Fibroblast of mammary gland (primary cell): ENCODE measurements at places on chromosomes 5 and 9.

DNA sequence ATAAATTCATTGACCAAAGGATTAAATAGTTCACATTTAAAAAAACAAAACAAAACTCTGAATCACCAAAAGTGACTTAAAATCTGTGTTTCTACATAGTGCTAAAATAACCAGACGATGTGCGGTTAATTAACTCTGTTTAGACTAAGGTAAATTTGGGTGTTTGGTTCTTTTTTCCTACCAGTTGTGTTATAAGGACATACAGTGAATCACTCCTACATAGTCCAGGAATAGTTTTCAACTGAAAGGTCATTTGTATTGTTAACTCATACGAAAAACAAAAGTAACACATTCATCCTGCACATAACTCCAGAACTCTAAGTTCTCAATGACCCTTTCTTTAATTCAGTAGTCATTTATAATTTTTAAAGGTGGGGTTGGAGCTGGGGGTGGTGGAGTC lies 203.7 kb downstream of the GLIS3 start:
- DNase-seq: no peak

DNA sequence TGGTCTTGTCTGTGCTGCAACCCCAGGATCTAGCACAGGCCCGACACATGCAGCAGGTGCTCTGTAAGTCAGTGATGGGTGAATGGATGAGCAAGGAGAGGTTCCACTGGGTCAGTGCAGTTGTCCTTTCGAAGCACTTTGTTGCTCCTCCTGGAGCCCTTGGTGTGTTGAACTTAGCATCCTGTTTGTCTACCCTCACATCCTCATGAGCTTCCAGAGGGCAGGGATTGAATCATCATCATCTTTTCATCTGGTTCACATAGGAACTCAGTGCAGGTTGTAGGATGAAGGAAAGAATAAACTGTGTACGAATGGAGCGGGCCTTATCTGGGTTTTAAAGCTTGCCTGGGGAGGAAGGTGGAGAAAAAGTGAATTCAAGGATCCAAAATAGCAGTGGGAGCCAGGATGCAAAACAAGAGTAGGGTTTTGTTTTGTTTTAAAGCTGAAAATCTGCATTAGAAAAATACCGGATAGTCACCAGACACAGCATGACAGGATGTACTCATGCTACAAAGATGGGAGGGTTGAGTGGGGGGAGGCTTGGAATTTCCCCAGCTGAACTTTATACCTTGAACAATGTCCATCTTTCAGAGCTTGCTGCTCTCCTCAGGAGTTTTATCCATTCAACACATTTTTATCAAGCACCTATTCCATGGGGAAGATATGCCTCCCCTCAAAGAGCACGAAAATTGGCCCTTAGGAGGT lies 55.8 kb downstream of the PTTG1 start:
- no peak for DNase-seq

GRCh38 chr5:67350185-67350584 lies 153.6 kb upstream of the CD180 start:
- no peak for DNase-seq

DNA sequence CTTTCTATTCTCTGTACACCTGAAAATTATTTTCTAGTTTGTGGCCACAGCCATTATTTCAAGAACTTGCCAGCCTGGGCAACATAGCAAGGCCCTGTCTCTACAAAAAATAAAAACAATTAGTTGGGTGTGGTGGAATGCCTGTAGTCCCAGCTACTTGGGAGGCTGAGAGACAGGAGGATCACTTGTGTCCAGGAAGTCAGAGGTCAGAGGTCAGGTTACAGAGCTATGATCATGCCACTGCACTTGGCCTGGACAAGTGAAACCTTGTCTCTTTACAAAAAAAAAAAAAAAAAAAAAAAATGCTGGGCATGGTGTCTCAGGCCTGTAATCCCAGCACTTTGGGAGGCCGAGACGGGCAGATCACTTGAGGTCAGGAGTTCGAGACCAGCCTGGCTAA lies 58.3 kb downstream of the HMGCR start:
- DNase-seq: peak; percentile 7

- no peak for DNase-seq
These were observed 450 bp downstream of the GPBP1 start for GRCh38 chr5:57174128-57174889.

GRCh38 chr9:33750307-33750838 lies 45.0 kb upstream of the PRSS3 start:
- peak; percentile 29 for DNase-seq

GRCh38 chr9:849431-849830 lies 7.9 kb downstream of the DMRT1 start:
- DNase-seq: no peak

- peak; percentile 60 for DNase-seq
These were observed 130.8 kb downstream of the ARHGAP26 start for GRCh38 chr5:142900927-142901326.

GRCh38 chr9:16136961-16137360 lies 584.1 kb downstream of the CCDC171 start:
- DNase-seq: peak; percentile 98

DNA sequence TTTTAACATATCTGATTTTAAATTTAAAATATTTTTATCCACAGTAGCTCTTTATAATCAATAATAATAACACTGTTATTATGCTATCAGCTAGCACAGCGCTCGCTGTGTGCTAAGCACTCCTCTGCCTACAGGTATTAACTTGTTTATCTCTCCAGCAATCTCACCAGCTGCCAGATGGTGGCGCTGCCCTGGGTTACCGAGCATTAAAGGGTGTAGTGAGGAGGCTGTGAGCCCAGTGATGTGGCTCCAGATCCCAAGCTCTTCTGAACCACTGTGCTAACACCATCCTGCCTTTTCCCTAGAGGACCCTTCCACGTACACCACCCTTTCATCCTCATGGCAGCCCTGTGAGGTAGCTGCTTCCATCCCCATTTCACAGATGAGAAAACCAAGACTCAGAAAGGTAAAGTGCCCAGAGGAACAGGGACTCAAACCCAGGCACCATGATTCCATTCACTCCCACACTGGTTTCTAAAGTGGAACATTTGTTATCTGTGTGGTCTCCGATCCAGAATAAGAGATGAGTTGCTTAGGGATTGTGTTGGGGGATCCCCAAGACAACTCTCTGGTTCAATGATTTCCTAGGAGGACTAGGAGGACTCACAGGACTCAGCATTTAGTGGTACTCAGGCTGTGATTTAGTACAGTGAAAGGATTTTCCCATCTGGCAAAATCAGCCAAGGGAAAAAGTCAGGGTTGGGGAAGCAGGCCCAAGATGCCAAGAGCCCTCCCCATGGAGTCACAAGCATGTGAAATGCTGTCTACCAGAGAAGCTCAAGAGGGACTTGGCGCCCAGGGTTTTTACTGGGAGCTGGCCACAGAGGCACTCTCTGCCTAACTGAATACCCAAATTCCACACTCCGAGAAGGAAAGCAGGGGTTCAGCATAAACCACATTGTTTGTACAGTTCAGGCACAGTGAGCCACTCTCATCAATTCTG lies 7.0 kb downstream of the IGFBPL1 start:
- DNase-seq: peak; percentile 13

- DNase-seq: peak; percentile 39
These were observed 101.0 kb downstream of the TLE1 start for GRCh38 chr9:81588148-81588871.

DNA sequence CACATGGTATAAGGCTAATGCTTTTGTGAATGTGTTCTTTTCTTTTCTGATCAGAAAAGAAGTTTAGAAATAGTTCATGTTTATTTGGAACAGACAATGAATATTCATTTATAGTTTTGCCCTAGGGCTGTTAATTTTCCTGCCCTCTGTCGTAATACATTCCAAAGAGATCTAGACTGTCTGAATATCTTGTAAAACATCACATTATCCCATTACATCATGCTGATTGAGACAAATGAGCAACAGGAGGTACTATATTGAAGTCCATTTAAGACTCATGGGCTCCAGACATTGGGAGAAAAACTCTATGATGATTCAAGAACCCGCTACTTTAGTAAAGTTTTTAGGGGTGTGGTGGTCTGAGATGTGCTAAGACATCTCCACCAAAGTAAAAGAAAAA lies 121.2 kb upstream of the MAP1B start:
- no peak for DNase-seq

DNA sequence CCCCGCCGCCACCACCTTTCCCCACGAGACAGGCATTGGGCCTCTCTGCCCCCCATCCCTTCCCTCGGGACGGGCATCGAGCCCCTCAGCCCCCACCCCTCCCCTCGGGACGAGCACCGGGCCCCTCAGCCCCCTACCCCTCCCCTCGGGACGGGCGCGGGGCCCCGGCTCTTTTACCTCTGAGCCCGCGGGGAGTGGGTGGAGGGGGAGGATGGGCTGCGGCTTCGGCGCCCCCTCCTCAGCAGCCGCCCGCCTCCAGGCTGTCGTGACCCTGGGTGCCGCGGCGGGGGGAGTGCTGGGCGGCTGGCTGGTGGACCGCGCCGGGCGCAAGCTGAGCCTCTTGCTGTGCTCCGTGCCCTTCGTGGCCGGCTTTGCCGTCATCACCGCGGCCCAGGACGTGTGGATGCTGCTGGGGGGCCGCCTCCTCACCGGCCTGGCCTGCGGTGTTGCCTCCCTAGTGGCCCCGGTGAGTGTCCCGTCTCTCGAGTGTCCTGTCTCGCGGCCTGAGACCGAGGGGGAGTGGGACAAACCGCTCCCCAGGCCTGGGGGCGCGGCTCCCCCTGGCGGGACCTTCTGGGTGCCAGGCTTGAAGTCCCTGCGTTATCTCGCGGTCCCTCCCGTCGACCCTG lies 791 bp downstream of the SLC2A8 start:
- peak; percentile 14 for DNase-seq

DNA sequence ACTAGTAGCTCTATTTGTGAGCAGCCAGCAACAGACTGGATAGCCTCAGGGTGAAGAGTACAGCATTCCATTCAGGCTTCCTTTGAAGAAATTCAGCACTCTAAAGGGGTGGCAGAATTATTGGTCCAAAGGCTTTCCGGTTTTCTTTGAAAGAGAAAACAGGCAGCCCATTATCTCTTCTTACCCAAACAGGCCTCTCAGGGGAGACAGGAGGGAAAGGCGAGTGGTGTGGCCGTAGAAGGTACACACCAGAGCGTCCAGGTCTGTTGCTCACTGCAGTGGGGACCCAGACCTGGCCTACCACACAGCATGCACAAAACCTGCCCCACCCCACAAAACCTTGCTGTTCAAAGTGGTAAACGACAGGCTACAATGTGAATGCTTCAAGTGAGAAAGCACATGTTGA lies 83.3 kb downstream of the ZNF608 start:
- no peak for DNase-seq

- no peak for DNase-seq
These were observed 170.0 kb downstream of the TMEM38B start for GRCh38 chr9:105864248-105864898.

GRCh38 chr9:36136272-36136893 lies at the start of gene GLIPR2:
TSS of gene GLIPR2 (plus strand) at chr9:36136733. CDS start at chr9:36136779, 46 bp downstream.
- peak; percentile 47 for DNase-seq

GRCh38 chr5:149680810-149681221 lies 49.3 kb upstream of the PPARGC1B start:
- no peak for DNase-seq

GRCh38 chr9:128169492-128169891 lies 9.4 kb downstream of the BBLN start:
- DNase-seq: no peak

- no peak for DNase-seq
These were observed 353.3 kb downstream of the GADD45G start for GRCh38 chr9:89958086-89958485.

GRCh38 chr9:93417538-93417937 lies 33.9 kb upstream of the FAM120A start:
- DNase-seq: no peak

- DNase-seq: peak; percentile 64
These were observed 18.0 kb upstream of the GABBR2 start for GRCh38 chr9:98726735-98727134.

GRCh38 chr5:14749579-14750101 lies 85.1 kb downstream of the OTULIN start:
- no peak for DNase-seq

- no peak for DNase-seq
These were observed 20.0 kb downstream of the ACTL7B start for GRCh38 chr9:108835831-108836230.

DNA sequence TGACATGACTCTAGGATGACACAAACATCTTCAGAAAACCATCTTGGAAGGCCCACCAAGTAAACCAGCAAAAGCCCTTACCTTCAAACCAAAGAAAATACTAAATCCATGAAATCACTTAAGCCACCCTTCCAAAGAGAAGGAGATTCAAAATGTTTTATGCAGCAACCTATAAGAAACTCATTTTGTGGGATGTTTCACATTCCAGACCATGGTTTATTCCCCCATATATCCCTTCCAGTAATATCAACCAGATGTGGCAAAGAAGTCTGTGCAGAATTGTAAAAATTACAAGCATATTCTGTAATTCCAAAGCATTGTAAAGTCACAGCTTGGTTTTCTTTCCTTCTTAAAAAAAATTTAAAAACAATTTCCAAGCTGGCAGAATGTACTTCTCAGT lies 117.4 kb downstream of the SLIT3 start:
- peak; percentile 35 for DNase-seq

- no peak for DNase-seq
These were observed 707 bp upstream of the RIMOC1 start for GRCh38 chr5:41903382-41903891.

DNA sequence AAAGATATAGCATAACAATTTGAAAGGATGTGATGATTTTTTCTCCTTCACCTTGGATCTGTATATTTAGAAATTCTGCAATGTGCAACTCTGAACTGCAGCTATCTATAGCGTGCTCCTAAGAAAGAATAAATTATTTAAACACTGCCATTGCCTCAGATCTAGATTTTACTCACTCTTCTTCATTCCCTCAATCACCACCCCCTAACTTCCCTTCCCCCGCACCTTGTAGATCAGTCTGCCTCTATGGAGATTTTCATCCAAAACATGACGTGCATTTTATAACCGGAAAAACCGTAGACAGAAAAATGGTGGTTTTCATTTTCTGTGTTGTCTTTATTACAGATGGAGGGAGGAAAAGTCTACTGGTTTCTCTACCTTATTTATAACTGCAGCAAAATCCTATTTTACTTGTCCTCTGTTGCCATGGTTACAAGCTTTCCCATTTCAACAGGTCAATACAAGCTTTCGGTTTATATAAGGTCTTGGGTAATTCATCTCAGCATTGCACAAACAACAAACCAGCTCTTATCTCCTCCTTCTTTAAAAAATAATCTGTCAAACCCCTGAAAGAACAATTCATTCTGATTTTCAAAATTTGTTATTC lies 480.0 kb downstream of the TAF11L14 start:
- DNase-seq: no peak

DNA sequence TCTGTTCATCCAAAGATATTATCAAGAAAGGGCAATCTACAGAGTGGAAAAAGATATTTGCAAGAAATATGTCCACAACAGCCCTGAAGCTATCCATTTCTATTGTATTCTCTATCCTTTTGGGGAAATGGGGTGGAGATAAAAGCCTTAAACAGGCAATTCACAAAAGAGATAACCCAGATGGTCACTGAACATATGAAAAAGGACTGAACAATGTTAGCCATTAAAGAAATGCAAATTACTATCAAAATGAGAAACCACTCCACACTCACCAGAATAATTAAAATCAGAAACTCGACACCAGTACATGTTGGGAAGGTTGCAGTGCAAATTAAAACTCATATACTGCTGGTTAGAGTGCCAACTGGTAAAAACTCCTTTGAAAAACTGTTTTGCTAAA lies 955.2 kb upstream of the DMAC1 start:
- DNase-seq: no peak

- DNase-seq: no peak
These were observed 24.9 kb upstream of the SLCO6A1 start for GRCh38 chr5:102523541-102524175.

- no peak for DNase-seq
These were observed 155.3 kb upstream of the KLF4 start for GRCh38 chr9:107644733-107645463.

GRCh38 chr9:128203707-128204551 lies 750 bp downstream of the DNM1 start:
- DNase-seq: no peak
